ENCODE measurements at places on chromosomes 2 and 18. TPM values are rescaled to one million over a fixed set of nuclear protein-coding genes. Genes with fewer than 3 reads are reported as not detected.

Gene LRRC30
- polyA plus RNA-seq = not detected

Gene NTSR2
- 0.04 TPM for polyA plus RNA-seq

Gene MDH1B
- 0.28 TPM for polyA plus RNA-seq

Gene TLX2
- 1.0 TPM for polyA plus RNA-seq

Gene KLHL30
- 0.19 TPM for polyA plus RNA-seq

Gene ADGRF3
- polyA plus RNA-seq = 0.26 TPM

Gene CNTNAP5
- polyA plus RNA-seq = not detected

Gene SEMA4C
- polyA plus RNA-seq = 7.9 TPM

Gene EVA1A
- not detected for polyA plus RNA-seq

Gene TDRD15
- polyA plus RNA-seq = not detected

Gene KCNF1
- 0.34 TPM for polyA plus RNA-seq

Gene CTNNA2
- not detected for polyA plus RNA-seq

Gene GCG
- polyA plus RNA-seq = 26.6 TPM

Gene SLC30A3
- 0.60 TPM for polyA plus RNA-seq

Gene CLHC1
- 4.4 TPM for polyA plus RNA-seq

Gene KCNJ3
- 0.60 TPM for polyA plus RNA-seq
